ENCODE measurements at places on chromosomes 5 and 9.

GRCh38 chr5:157323107-157323706 is 57.3 kb downstream of the CYFIP2 start:
- no peak for DNase-seq

DNA sequence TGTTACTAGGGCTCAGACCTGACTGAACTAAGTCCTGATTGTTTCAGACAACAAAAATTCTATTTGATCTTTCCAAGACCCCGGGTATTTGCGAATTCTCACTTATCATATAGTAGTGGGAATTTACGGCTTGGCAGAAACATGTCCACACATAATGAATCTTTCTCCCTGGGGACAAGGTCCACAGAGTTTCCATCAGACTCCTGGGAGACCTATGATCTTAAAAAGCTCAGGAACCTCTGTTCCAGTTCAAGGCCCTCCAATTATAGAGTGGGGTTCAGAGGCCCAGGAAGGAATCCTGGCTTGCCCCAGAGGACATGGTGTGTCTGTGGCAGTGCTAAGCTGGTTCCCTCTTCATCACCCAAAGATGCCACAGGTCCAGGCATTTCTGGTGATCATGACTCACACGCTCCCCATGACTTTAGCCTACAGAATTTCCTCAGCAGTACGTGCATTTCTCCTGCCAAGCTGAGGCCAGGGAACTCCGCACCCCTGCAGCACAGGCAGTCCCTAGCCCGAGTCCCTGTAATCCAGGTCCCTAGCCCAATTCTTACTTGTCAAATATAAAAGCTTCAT is 12.6 kb downstream of the RAPGEF1 start:
- no peak for DNase-seq

GRCh38 chr5:150644514-150644913 is 4.1 kb downstream of the SYNPO start:
- DNase-seq = no peak

DNA sequence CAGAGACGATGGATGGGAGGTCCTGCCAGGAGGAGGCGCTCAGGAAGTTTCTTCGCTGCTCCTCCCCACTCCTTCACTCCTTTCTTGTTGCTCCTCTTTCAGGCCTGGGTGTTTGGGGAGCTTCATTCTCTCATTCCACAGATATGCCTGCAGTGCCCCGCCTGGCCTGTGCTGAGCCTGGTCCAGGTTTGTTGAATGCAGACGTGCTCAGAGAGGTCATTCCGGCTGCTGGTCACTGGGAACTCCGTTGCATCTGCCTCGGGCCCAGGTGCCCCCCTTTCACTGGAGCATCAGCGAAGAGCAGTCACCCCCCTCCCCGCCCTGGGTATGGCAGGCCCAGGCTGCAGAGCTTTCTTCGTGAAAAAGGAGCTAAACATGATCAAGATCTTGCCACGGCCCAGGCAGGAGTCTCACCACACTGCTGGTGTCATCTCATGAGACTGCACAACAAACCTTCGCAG is 15.5 kb downstream of the SURF6 start:
- no peak for DNase-seq

GRCh38 chr5:137155261-137156000 is 343.7 kb downstream of the SPOCK1 start:
- DNase-seq = no peak

Data from NCI-H446 treated with DMSO at 0.1 percent for 48 hours (cell line).